ENCODE measurements at places on chromosomes 6 and 20.

DNA sequence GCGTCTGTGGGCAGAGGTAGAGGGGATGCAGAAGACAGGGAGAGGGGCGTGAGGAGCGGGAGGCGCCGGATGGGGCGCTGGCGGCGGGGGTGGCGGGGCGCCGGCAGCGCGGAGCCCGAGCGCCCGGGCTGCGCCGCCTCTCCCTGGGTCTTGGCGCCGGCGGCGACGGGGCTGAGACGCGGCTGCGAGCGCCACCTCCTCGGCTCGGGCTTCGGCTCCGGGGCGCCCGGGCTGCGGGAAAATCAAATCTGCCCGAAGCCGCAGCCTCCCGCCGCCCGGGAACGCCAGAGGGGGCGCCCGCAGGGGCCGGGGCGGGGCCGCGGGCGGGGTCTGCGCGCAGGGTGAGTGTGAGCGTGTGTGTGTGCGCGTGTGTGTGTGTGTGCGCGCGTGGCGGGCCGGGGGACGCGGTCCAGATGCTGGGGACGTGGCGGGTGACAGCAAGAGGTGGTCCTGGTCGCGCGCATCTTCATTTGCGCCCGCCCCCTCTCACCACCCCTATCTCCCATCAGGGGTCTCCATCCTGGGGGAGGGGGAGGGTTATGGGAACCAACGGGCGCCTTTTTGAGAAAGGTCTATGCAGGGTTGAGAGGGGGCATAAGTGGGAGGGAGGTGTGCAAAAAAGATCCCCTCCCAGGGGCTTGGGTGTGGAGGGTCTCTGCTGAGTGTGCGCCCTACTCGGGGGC is 646 bp upstream of the CPNE5 start:
- peak; percentile 92 for DNase-seq

DNA sequence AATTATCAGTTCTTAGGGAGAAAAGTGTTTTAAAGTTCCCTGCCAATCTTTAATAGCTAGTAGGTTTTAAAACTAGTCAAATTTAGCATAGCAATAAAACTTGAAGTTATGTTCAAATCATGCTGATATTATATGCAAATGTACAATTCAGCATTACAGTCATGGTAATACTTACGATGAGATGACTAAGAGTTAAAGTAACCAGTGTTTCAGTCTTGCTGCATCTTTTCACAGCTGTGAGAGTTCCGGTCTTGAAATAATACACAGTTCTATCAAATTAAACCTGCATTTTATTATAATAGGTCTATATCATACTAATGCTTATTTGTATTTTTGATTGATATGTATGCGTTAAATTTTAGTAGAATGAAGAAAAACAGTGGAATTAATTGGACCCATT is 26.1 kb downstream of the POPDC3 start:
- no peak for DNase-seq

DNA sequence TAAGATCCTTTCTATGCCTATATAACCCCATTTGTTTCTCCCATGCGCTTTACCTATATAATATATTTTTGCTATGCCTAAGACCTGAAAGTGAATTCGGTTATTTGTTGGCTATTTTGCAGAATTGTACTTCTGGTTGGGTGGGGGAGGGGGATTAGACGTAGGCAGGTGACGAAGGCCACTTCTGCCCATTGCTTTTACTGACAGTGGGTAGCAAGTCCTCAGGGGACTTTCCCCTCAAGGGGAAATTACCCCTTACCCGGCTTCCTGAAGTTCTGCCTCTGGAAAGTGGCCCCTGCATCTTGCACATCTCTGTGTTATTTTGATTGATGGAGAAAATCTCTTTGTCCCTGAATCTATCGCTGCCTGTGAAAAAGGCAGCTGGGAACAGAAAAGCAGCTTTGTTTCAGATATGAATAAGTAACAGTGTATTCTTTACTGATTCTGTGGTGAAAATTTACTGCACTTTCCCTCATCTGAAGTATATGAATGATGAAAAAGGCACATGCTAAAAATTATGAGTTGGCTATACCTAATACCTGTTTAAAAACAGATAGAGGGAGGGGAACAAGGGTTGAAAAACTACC is 133.9 kb downstream of the UTRN start:
- no peak for DNase-seq

- no peak for DNase-seq
Observed at GRCh38 chr6:108803982-108804490, 44.2 kb upstream of the ARMC2 start.

- no peak for DNase-seq
Observed at GRCh38 chr20:32878820-32879219, 20.1 kb downstream of the EFCAB8 start.

- DNase-seq: no peak
Observed at GRCh38 chr6:31194061-31194834, 23.8 kb upstream of the POU5F1 start.

- DNase-seq: peak; percentile 46
Observed at GRCh38 chr6:44225579-44226325, 2.4 kb downstream of the SLC29A1 start.

DNA sequence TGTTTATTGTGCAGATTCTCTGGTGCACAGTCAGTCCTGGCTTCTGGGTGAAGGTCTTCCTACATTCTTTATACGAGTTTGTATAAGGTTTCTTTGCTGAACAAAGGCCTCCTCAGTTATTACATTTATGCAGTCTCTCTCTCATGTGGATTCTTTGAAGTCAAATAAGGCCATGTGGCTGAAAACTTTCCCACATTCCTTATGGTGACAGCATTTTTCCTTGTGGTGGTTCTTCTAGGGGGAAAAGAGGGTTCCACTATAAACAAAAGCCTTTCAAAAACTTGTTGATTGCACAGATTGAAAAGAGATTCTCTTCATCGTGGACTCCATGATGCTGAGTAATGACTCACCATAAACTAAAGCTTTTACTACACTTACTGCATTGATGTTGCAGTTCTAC is 19.2 kb downstream of the ZSCAN12 start:
- DNase-seq: no peak

- DNase-seq: no peak
Observed at GRCh38 chr6:136521427-136521826, 28.8 kb downstream of the MAP7 start.

GRCh38 chr6:149581349-149581748 is 15.2 kb downstream of the GINM1 start:
- DNase-seq: no peak

DNA sequence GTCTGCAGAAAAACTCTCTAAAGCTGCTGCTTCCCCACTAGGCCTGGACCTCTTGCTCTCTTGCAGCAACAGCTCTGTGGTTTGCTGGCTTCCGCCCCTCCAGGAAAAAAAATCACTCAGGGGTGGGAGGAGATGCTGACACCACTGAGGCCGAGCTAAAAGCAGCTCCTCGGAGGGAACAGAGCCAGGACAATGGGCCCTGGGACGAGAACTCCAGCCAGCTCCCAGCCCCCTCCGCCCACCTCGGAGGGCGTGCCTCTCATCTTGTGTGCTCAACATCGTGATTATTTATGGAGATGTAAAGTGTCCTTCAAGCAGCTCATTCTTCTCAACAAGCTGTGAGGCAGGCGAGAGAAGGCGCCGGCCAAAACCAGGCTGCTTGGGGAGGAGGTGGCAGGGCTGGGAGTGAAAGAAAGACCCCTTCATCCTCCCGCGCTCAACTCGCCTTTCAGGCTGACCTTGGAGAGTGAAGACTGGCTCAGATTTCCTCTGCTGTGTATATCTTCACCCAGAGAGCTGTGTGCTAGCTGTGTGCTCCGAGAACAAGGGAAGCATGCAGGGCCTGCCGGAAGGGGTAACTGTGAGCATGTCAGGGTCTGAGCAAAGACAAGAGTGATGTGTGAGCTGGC is 53.5 kb upstream of the LRFN2 start:
- DNase-seq: no peak

GRCh38 chr6:37547564-37548061 is 47.9 kb upstream of the CCDC167 start:
- no peak for DNase-seq

DNA sequence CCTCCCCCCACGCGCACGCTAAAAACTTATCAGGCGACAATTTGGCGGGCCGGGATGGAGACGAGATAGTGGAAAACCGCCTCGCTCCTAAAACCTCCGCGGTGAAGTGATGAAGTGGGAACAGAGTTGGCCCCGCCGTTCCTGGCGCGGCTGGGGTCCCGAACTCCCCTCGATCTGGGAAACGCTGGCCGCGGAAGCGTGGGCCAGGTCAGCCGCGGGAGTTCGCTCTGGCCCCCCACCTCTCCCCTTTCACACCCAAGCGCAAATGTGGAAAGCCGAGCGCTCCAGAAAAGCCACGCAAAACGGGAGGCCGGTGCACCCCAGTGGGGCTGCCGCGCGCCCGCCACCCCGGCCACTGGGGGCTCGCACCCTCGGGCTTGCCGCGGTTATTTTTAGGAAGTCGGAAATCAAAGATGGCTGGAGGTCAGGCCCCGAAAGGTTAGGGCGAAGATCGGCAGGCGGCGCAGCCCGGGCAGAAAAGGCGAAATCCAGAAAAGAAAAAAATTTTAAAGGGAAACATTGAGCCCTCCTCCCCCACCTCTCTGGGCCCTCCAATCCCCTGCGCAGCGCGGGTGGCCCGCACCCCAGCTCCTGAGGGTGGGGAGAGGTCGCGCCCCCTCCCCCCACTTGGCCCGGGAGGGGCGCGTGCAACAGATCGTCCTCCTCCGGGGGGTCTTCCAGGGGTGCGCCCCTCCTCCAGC is 1.0 kb downstream of the SALL4 start:
- peak; percentile 90 for DNase-seq

DNA sequence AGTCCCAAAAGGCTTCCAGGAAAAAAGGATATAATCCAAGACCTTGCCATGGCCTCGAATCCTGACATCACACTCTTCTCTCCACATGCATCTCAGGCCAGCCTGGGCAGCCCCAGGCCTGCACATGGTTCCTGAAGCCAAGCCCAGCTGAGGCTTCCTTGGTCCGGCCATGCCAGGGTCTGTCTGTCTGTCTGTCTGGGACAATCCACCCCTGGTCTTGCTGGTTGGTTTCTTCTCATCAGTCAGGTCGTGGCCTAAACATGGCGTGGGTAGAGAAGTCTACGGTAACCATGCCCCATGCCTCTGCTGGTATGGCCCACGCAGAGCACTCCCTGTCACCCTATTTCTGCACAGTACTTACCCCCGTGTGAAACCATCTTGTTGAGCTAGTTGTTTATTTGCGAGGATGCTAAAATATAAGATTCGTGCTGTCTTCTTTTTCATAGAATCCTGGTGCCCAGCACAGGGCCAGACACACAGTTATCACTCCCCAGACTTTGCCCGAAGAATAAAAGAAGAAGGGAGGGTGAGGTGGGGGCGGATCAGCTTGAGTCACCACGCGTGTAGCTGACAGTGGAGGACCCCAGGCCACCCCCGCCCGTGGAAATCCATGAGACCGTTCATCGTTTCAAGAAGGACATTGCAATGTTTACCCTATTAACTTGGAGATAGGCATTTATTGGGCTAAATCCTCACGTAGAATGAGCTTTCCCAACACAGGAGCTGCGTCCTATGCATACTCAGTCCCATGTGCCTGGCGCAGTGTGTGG is 107.2 kb downstream of the RNASET2 start:
- DNase-seq: no peak

DNA sequence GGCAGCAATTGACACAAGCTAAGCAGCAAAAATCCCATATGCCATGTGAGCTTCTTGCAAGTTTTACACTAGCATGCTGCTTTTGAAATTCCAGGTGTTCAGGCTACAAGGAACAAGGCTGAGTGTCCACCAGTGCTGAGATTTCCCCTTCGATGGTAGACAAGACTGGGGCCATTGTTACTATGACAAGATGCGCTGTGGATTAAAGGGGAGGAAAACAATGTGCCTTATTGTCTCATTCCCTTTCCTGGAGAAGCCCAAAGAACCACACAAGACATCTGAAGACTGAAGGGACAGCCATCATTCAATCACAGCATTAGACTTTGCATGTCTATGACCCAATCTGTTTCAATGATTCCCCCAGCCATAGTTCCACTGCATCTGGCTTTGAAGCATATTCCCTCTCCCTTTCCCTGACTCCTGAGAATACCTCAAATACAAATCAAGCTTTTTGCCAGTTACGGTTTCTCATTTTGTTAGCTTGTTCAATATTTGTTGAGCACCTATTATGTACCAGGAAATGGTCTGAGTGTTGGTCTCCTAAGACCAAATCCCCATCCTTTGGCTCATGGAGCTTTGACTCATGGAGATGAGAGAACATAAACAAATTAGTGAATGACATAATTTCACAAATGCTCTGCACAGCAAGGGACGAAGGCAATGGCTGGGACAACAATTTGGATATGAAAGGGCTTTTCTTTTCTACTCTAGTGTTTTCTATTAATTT is 23.4 kb upstream of the SCGN start:
- DNase-seq: no peak

Measured in osteoblast (primary cell).